Occipital lobe (tissue), 3 donors: ENCODE measurements at places on chromosomes 13 and 19. TPM values are rescaled to one million over a fixed set of nuclear protein-coding genes. Genes with fewer than 3 reads are reported as not detected.

DNA sequence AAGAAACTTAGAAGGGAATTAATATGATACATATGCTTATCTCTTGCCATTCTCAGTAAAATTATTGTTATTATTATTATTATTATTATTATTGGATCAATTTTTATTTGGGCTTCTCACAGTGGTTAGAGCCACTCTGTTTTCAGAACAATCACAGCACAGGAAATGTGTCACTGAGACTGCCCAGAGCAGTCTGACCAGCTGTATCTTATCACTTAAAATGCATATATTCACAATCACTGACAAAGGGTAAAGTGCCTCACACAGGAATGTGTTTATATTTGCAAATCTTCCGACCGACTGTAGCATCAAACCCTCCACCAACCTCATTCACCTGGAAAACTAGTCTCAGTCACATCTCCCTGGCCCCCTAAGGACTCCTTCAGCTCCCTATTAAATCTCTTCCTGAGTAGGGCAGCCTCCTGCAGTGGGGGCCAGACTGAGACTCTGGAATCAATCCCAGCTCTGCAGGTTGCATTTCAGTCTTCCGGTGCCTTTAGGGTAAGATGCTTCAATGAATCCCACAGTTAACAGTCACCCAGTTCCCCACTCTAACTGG lies 738.3 kb upstream of the SLITRK5 start:
- DNase-seq, result no peak

GRCh38 chr13:31764556-31764955 lies 25.2 kb downstream of the RXFP2 start:
- DNase-seq, result no peak

DNA sequence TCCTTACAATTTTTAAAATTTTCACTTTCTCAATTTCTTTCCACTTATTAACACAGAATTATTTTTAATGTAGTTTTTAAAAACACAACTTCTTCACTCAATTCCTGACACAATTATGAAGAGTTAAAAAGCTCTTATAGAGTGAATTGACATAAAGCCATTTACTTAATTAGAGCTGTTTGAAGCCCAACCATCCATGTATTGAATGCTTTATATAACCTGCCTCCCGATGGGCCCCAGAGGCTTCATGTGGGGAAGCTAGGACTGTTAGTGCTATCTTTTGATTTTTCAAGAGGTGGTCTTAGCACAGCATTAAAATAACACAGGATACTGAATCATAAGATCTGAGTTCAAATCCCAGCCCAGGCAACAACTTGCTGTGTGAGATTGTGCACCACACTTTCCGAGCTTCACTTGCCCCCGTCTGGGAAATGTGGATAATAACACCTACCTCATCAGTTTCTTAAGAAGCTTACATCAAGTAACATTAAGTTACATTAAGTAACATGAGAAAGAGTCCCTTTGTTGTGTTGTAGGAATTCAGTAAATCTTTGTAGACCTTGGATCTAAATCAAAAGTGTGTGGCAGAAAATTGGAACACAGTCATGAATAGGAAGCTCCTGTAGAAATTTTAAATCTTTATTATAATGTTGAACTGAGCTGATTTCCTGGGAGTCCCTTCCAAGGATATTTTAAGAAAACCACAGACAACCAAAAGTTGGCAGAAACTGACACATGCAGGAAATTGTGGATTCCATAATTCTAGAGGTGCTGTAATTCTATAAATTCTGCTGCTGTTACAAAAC lies 5.5 kb upstream of the ENOX1 start:
- no peak for DNase-seq

GRCh38 chr19:33465371-33465770 lies 56.2 kb downstream of the PEPD start:
- no peak for DNase-seq

GRCh38 chr19:9456018-9456689 lies 20.8 kb upstream of the ZNF266 start:
- DNase-seq, result no peak

GRCh38 chr13:57865600-57866294 lies 234.2 kb downstream of the PCDH17 start:
- no peak for DNase-seq

- no peak for DNase-seq
Observed at GRCh38 chr13:53012707-53013106, 15.9 kb upstream of the OLFM4 start.

DNA sequence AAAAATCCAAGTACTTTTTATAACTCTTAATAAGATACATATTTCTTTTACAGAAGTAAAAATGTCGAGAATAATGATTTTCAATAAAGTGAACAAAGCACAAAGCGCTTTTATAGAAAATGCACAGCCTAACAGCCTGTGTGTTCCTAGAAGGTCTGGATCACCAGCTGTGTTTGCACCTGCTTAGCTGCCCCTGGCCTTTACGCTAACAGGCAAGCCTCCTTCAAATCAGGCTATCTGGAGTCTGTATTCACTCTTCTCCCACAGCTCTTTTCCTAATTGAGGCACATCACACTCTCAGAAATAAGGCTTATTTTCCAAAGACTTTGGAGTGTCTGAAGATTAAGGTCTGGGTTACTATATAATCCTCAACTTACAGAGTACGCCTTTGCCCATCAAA lies 183.1 kb downstream of the LHFPL6 start:
- DNase-seq, result no peak

GRCh38 chr13:34886121-34886875 lies 55.8 kb upstream of the NBEA start:
- DNase-seq, result no peak

DNA sequence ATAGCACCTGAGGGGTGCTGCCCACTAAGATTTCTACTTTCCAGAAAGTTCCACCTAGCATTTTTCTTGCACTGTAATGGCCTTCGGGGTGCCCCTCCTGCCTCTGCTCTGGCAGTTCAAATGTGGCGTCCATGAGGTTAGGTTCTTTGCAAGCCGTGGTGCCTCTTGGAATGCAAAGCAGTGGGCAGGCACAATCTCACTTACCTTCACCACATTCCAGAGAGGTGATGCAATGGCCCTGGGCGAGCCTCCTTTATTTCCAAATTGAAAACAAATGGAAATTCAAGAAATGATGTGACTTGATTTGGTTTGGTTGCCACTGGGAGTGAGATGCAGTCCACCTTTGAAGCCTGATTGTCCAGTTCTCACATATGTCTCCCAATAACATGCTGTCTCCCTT lies 46.9 kb downstream of the FGF9 start:
- no peak for DNase-seq

DNA sequence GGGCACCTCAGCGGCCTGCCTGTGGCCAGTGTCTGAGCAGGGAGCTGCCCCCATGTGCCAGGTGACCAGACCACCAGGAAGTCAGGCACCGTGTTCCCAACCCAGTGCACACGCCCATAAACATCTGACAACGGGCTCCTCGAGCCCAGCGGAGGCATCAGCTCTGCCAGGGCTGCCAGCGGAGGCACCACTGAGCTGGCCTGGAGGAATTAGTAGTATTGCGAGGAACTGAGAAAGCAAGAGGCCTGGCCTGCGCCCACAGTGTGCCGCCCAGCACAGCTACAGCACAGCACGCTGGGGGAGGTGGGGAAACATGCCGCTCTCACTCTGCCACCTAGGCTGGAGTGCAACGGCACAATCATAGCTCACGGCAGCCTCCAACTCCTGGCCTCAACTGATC lies 44.6 kb downstream of the ANKRD27 start:
- DNase-seq, result no peak

- DNase-seq, result no peak
Observed at GRCh38 chr13:95571941-95572340, 19.4 kb downstream of the CLDN10 start.

GRCh38 chr19:14459703-14460102 lies 15.5 kb downstream of the PTGER1 start:
- DNase-seq, result no peak

- DNase-seq, result no peak
Observed at GRCh38 chr19:45299719-45300118, 23.0 kb downstream of the CKM start.

DNA sequence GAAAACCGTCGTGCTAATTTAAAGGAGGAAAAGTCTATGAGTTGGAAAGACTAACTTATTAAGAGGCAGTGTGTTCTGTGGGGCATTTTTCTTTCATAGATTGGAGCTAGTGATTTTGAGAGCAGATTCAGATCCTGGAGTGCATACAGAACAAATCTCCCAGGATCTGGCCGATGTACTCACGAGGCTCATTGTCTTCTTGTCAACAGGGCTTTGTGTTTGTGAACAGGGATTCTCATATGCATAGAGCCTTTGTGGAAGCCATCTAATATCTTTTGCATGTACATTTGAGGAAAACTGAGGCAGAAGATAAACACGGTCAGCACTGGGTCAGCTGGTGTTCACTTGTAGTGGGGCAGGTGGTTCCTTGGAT lies 482.9 kb upstream of the TSHZ3 start:
- DNase-seq, result no peak

GRCh38 chr19:14472202-14472938 lies 2.8 kb downstream of the PTGER1 start:
- DNase-seq, result peak; percentile 48

DNA sequence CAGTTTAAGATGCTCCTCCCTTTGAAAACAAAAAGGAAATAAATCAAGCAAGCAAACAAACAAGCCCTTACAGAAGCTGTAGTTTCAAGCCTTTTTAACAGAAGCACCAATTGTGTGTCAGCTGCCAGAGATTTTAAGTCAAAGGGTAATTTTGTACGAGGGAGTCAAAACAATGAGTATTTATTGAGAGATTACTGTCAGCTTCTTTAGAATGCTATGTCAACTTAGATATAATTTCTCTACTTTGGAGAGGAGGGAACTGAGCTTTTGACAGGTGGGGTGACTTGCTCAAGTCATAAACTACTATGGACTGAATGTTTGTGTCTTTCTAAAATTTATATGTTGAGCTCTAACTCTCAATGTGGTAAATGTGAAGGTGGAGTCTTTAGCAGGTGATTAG lies 10.5 kb upstream of the CBY2 start:
- DNase-seq, result no peak

DNA sequence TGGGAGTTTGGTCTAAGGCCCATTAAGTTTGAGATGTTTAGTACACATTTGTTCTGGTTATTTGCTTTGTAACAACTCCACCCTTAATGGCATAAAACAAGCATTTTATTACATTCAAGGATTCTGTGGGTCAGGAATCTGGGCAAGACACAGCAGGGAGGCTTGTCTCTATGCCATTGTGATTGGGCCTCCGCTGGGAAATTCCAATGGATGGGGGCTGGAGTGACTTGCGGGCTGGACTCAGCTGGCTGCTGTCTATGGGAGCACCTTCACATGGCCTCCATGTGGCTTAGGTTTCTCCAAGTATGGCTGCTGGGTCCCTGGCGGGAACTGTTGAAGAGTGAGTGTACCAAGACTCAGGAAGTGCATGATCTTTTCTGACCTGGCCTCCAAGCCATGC lies 159.0 kb downstream of the PAN3 start:
- DNase-seq, result no peak

DNA sequence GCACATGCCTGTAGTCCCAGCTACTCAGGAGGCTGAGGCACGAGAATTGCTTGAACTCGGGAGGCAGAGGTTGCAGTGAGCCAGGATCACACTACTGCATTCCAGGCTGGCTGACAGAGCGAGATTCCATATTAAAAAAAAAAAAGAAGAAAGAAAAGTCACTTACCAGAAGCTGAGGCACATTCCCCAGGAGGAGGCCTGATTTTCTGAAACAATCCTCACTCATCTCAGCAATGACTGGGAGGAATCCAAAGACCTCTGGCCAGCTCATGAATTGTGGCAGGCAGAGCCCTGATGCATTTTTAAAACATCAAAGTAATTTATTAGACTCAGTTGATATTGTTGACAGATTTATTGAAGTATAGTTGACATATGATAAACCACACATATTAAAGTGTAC lies 206.3 kb downstream of the FOXO1 start:
- no peak for DNase-seq

The SHISA7 gene
- total RNA-seq, result 4.2 TPM

The TTC9B gene
- 59.0 TPM for total RNA-seq

The ZIC2 gene
- 2.8 TPM for total RNA-seq

The CYP4F8 gene
- total RNA-seq, result not detected

The IRGC gene
- total RNA-seq, result not detected

The PSG6 gene
- not detected for total RNA-seq

The GIPR gene
- not detected for total RNA-seq

The ZNRF4 gene
- not detected for total RNA-seq

The CBARP gene
- 6.6 TPM for total RNA-seq

The TNFSF9 gene
- 2.2 TPM for total RNA-seq

The CGB2 gene
- total RNA-seq, result not detected

The FGF22 gene
- total RNA-seq, result 0.62 TPM

The ZNF567 gene
- total RNA-seq, result 19.2 TPM
